Activated CD4-positive, alpha-beta T cell treated with anti-CD3 and anti-CD28 coated beads for 1 hour (primary cell): ENCODE measurements at places on chromosomes 4 and X.

DNA sequence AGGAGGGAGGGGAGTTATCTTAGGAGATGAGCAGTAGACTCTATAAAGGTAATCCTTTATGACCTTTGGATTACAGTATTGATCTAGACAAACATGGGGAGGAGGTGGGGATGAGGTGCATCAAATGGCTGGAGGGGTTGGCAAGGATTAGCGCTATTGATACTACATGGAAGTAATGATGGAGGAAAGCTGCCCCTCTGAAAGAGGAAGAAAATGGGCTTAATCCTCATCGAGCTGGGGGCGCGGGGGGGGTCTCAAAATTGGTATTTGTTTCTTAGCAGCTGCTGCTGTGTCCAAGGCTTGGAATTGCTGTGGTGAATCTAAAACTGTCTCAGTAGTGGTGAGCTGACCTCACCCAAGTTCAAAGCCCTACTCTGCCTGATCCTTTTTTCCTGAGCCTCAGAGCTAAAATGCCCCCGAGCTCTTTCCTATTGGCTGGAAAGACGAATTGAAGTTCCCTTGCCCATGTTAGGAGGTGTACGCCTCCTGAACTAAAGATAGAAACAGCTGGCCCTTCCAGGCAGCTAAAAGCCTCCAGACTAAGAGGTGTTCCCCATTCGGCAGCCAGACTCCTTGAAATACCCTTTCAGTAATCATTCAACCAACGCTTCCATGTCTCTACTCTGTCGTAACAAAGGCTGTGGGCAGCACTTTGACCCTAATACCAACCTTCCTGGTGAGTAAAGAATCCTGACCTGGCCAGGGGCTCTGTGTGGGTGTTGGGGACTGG, at the start of gene ITGB1BP2:
Gene ITGB1BP2, plus strand, starts transcription at position 556 of the 730 bp plus-strand sequence. Its CDS starts 57 bp downstream, at position 613.
- no peak for DNase-seq

- no peak for DNase-seq
Measured at GRCh38 chrX:10352536-10352935, 195.8 kb downstream of the CLCN4 start.

DNA sequence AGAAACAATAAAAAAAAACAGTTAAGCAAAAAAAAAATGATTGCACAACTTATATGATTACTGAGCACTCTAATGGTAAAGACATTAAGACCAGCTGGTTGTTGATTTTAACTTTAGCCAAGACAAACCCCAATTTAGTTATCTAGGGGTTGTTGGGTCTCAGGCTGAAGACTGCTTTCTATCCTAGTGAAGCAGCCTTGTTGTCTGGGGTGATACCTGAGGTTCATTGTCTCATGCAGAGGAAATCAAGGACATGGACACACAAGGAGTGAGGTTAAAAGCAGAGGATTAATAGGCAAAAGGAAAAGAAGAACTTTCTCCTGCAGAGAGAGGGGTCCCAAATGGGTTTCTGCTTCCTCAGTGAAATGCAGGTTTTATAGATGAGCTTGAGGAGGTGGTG, 40.0 kb upstream of the CYP2U1 start:
- DNase-seq, result no peak

DNA sequence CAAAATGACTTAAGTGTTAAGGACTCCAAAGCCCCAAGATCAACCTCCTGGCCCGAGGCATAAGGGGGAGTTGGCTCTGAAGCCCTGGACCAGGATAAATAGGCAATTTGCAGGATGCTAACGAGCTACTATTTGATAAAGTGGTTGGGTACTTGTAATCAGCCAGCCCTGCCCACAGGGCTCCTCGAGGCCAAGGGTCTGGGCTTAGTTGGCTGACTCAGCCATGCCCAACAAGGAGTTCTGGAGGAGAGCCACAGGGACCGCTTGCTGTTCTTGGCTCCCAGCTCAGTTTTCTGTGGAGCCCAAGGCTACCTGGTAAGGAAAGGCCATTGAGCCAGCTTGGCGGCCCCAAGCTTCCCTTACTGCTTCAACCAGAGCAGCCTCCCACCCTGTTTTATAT, 7.8 kb downstream of the HMGB3 start:
- no peak for DNase-seq

DNA sequence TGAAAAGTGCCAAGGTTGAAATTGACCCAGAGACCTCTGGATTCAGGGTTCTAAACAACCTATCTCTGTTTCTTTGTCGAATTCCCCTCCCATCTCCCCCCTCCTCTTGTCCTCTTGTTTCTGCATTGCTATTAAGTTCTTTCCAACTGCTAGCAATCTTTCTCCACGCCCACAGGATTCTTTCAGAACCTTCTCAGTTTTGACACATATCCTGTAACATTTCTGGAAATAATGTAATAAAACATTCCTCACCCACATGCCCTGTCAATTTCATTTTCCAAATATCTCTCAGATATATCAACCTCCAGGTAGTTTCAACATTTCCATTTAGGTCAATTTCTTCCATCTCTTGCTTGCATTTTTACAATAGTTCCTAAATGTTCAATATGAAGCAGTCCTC, 1105.9 kb downstream of the ARAP2 start:
- DNase-seq, result no peak

GRCh38 chr4:138672393-138672976, 343.1 kb upstream of the NOCT start:
- DNase-seq, result no peak

- DNase-seq, result no peak
Measured at GRCh38 chr4:43066415-43066814, 173.9 kb downstream of the GRXCR1 start.

DNA sequence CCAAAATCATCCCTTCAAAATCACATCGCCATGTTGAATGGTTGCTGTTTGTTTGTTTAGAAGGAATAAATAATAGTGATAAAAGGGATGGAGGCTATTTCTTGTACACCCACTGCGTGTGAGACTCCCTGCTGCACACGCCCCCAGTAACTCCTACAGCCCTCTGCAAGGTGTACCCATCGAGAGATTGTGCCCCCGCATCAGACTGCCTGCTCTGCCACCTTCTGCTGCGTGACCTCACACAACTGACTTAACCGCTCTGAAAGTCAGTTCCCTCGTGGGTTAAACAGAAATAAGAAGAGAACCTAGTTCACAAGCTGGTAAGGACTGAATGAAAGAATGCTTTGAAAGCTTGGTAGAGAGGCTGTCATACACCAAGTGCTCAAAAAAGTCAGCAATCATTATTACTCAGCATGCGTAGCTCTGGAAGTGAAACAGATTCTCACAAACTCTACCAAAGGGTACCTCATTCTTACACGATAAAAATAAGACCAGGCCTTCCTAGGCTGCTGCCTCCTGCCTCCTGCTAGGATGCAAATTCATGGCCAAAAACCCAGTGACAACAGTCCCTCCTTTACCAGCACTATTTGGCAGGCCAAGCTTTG, 147.1 kb downstream of the CPEB2 start:
- no peak for DNase-seq

- DNase-seq, result no peak
Measured at GRCh38 chr4:93732509-93732908, 96.0 kb upstream of the ATOH1 start.

DNA sequence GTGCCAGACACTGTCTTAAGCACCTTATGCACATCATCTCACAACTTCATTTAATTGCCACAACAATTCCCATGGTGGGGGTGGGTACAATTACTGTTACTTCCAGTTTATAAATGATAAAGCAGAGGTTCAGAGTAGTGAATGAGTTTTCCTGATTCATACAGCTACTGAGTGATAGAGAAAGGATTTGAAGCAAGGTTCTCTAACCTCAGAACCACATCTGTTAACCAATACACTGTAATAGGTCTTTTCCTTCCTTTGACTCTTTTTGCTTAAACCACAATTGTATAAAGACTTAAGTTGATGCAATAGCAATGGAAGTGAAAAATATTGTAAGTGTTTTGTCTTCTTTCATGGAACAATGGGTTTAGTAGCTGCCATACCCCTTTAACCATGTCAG, 43.5 kb upstream of the PAK3 start:
- DNase-seq, result no peak

DNA sequence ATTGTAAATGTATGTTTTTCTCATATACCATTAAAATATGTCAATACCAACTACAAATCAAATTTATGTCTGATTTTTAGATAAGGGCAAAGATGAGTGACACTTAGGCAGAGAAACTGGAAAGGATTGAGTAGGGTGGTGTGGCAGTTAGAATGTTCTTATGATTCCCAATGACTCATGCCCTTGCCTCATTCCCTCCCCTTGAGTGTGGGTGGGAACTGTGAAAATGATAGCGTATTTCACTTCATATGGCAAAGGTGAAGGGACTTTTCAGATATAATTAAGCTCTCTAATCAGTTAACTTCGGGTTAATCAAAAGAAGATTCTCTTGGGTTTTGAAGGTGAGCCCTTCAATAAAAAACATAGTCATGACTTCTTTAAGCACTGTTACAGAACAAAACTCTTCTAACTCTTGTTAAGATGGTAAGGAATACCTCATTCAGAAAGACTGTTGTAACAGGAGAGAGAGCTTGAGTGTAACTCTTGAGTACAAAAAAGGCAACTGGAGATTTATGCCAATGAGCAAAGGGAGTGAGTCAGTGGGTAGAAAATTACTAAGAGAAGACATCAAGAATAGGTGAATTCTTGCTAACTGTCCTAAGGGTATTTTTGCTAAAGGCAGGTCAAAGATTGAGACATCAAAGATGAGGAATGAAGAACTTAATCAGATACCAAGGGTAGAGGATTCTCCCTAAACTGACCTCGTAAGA, 329.5 kb downstream of the KCTD8 start:
- DNase-seq, result no peak

DNA sequence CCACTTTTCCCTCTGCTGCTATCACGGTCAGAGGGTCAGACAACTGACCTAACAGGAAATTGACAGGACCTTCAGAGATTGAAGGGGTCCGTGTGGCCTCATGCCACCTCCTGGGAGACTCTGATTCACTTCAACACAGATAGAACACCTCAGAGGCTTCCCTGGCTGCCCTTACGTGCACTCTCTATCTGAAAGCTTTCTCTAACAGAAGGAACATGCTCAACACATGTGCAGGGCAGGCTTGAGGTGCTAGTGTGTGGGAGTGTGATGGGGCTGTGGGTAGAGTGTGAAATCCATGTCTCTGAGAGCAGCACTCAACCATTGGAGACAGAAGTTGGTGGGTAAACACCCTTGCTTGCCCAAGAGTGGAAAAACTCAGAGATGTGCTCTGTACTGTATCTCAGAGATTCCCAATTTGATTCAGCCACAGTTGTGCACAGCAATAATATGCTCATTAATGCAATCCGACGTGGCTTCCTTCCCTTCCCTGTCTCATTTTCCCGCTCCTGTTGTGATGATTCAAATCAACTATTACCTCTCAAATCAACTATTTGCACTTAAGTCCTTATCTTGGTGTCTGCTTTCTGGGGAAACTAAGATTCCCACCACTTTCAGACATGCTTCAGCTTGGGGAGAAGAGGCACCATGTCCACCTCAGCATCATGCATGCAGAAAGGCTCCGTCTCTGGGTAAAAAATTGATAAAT, 62.0 kb upstream of the MAGEB2 start:
- no peak for DNase-seq

GRCh38 chrX:18677161-18677869, 5.4 kb upstream of the RS1 start:
- no peak for DNase-seq

GRCh38 chr4:17055788-17056187, 157.3 kb upstream of the LDB2 start:
- DNase-seq, result no peak

GRCh38 chr4:101304916-101305315, 42.4 kb downstream of the PPP3CA start:
- no peak for DNase-seq

DNA sequence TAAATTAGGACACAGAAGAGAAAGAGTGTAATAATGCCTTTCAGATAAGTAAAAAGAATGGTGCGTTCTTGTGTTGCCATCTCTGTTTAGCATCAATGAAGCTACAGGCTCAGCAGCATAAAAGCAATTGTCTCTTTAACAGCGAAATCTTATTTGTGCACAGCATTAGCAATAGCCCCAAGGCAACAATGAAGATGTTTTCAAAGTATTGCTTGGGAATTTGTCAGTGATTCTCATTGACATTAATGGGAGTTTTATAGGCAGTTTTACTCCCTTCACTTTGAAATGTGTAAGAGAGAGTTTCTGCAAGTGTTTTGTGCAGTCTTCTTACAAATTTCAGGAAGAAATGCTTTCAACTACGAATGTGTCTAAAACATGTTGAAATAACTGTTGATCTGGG, 633.0 kb downstream of the TLL1 start:
- DNase-seq, result no peak

DNA sequence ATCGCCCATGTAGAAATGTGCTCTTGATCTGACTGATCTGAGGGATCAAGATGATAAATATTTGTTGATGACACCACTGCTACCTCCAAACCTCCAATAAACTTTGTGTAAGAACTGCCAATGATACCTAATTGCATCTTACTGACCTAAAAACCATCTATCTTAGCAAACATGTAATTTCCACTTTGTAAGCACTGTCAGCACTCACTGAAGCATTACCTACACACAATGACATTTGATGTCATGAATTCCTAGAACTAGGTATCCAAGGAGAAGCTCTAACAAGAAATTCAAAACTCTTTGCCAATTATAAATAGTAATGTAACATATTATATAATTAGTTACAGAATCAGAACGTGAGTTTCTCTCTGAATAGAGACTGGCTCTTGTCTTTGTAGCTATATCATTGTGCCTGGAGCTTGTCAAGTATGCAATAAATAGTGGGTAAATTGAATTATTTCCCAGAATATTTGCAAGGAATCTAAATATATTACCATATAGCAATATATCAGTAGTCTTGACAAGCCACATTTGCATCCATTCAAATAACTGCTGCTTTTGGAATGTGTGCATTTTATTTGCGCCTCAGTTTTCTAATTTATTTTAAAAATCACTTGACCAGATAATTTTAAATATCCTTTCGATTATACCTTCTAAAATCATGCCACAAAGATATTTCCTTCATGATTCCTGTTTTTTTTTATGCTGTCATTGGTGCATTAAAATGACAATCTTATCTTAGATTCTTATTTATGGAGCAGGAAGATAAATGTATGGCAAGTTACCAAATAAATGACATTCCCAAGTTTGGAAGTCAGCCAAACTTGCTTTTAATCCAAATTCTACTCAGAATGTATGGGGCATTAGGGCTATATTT, 232.3 kb upstream of the NEIL3 start:
- no peak for DNase-seq

GRCh38 chr4:100828986-100829685, 311.3 kb upstream of the EMCN start:
- no peak for DNase-seq

DNA sequence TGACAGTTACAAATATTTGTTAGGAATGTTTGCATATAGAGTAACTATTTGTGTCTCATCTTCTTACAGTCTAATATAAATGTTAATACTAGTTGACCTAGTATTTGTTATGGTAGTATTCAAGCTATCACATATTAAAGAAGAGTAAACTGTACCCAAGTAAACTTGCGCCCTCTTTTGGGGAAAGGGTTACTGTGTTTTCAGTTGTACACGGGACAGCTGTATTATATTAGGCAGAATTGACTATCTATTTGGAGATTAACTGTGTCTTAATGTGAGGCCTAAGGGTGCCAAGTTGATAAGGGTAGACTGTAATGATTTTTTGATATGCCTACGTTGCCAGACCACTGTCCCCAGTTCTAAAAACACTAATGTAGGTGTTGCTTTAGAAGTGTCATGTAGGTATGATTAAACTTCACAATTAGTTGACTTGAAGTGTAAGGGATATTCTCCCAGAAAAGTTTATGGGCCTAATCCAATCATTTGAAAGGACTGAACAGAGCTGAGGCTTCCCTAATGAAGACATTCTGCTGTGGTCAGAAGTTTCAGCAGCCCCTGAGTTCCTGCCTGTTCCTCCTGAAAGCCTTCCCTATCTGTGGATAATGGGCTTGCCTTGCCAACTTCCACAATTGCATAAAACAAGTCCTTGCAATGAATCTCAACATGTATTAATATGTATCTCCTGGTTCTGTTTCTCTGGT, 172.8 kb upstream of the CXCL13 start:
- DNase-seq, result no peak
